ENCODE measurements at places on chromosomes 5 and 9. TPM values are rescaled to one million over a fixed set of nuclear protein-coding genes. Genes with fewer than 3 reads are reported as not detected.

GRCh38 chr5:122156724-122157325 lies 27.5 kb downstream of the ZNF474 start:
- no peak for DNase-seq

DNA sequence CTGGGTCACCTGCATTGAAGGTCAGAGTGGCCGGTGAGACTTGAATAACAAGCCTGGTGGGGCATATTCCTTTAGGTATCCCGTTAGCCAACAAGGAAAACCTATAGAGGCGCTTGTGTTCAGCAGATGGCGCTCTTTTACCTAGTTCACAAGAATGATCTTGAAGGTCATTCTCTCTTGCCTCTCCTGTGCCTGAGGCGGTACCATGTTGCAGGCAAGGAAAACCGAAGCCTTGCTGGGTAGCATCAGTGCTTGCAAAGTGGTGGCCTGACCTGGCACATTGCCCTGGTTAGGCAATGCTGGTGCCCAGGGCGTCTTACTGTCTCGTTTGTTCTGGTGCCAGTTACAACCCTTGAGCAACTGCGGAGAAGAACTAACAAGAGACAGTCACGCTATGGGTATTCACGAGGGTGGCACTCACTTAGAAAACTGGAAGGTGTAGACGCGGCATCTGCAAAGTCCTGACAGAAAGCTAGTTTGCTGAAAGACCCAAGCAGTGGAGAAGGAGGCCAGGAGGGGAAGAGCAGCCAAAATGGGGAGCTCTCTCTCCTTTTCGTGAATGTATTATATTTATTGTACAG lies 56.7 kb downstream of the AOPEP start:
- peak; percentile 44 for DNase-seq

- DNase-seq: no peak
Measured at GRCh38 chr5:147515269-147515668, 5.4 kb upstream of the DPYSL3 start.

DNA sequence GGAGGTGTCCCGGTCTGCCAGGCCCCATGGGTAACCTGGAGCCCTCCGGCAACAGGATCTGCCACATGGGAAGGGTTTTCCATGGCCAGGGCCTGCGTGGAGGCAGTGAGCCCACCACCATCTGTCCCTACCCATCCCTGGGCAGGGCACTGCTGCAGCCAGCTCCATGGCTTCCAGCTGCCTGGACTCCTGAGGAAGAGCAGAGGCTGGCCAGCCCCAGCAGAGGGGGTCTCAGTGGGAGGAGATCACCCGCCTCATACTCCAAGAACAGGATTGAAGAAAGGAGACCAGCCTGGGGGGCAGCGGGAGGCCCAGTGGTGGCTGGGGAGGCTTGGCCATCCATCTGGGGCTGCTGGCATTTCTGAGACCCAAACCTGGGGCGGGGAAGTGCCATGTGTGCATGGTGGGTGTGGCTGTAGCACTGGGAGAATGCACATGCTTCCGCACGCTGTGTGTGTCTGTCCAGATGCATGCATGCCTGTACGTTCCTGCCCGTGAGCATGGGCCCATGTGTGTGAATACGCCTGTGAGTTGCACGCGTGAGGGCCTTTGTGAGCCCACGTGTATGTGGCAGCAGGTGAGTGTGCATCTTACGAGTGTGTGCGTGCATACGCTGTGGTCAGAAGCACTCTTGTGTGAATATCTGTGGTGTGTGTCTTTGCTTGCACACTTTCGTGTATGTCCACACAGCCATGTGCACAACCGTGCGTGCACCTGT lies 78.5 kb downstream of the LMX1B start:
- no peak for DNase-seq

- no peak for DNase-seq
Measured at GRCh38 chr5:139575751-139576150, 14.6 kb downstream of the UBE2D2 start.

DNA sequence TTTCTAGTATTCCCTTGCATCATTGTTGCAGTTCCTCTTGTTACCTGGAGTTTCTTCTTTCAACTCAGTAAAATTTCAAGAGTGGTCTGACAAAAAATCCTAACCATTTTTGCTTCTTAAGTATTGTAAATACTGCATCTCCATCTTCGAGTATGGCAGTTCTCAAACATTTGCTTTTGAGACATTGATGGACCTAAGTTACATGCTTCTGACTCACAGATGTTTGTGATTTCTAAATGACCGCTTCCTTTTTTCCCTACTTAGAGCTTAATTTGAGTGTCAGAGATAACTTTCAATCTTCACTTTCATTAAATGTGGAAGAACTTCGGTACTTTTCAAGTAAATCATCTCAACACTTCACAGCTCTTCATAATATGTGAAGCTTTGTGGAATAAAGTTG lies 4.2 kb downstream of the UHRF2 start:
- no peak for DNase-seq

DNA sequence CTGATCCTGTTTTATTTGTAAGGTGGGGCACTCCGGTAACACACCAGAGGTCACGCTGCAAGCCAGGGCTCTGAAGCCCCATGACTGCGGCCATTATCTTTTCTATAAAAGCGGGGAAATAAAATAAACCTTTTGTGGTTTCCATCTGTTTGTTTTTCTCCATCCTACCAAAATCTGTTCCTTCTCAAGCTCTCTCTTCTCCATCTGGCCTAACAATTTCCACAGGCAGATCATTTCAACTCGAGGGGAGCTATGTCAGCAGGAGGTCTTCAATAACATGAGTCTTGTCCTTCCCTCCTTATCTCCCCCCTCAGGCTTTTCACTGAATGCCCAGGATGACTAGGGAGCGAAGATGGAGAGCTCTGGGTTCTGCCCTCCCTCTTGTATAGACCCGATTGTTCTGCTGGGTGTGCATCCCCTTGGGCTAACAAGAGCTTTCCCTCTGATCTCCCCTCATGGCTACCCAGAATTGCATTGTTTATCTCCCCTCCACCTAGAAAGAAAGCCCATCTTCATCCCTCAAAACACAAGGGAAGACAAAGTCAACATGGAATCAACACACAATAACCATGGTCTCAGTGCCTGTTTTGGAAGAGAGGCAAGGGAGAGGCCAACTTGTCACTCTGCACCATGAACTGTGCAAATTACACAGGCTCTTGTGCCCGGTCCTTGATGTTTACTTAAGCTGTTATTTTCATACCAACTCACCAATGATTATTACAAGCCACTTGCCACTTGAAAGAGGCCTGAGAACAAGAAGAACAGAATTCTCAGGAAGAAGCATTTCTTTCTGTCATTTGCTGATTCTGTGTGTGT lies 187.8 kb downstream of the FANCC start:
- no peak for DNase-seq

DNA sequence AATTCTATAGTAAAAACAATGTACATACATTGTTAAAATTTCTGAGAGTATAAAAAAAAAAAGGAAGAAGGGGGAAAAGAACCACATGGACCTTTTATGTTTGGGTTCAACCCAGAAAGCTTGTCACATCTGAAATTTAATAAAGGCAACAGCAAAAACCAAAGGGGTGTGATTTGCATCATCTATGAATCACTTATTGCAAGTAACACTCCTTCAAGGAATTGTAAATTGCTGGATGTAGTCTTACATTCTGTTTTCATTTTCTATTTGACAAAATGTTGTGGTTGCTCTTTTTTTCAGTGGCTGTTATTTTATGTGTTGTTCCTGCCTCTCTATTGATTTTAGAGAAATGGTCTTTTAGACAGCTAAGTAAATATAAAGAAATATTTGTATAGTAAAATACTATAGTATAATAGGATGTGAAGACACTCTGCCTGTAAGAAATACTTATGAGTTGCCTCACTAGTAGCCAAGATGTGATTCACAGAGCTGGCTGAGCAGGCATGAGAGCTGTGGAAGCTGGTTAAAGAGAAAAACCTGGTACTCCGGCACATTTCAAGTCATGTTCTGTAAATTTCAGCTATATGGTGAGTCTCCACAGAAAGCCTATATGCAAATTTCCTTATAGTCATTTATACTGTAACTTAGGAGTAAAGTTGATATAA lies 131.1 kb upstream of the CNTLN start:
- DNase-seq: no peak

GRCh38 chr5:41794471-41794870 lies 75.8 kb downstream of the OXCT1 start:
- no peak for DNase-seq

The SEMA6A gene
- total RNA-seq: 21.3 TPM

The FAT2 gene
- total RNA-seq: not detected

The GRIA1 gene
- total RNA-seq: 5.0 TPM

The UTP15 gene
- 25.7 TPM for total RNA-seq

The CAVIN4 gene
- 0.24 TPM for total RNA-seq

The MCC gene
- total RNA-seq: 32.8 TPM

The WDR36 gene
- 32.8 TPM for total RNA-seq
